ENCODE measurements at places on chromosomes 4 and X.

GRCh38 chr4:24777536-24778463, 17.6 kb upstream of the SOD3 start:
- DNase-seq, result no peak

GRCh38 chrX:106718709-106719108, 7.8 kb upstream of the RNF128 start:
- no peak for DNase-seq

DNA sequence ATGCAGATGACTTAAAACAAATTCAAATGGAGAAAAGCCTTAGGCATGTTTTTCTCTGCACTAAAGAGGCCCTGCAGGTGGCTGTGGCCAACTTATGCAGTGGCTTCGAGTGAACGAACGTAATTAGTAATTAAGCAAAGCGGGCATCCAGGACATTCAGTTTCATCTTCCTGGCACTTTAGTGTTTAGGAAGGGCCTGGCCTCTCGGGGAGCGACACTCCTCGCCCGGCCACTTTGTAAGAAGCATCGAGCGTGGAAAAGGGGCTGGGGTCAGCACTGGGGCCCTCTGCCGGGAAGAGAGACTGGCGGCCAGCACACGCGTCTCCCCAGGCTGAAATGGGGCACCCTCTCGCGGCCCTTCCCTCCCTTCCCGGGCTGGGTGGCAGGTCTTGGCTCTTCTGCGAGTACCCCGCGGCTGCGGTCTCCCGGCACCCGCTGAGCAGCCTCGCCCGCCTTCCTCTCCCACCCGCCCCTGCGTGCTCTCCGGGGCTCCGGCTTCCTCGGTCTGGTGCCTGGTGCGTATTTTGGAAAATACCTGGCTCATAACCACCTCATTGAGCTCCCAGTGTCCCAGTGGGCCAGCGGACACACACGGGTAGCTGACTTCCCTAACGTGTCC, 677 bp upstream of the CYP4V2 start:
- peak; percentile 13 for DNase-seq

GRCh38 chrX:13014111-13015096, 30.0 kb downstream of the FAM9C start:
- no peak for DNase-seq

GRCh38 chrX:70470850-70471289, 26.2 kb downstream of the DLG3 start:
- DNase-seq, result no peak

- DNase-seq, result no peak
Measured at GRCh38 chr4:71599578-71599977, 184.3 kb downstream of the GC start.

DNA sequence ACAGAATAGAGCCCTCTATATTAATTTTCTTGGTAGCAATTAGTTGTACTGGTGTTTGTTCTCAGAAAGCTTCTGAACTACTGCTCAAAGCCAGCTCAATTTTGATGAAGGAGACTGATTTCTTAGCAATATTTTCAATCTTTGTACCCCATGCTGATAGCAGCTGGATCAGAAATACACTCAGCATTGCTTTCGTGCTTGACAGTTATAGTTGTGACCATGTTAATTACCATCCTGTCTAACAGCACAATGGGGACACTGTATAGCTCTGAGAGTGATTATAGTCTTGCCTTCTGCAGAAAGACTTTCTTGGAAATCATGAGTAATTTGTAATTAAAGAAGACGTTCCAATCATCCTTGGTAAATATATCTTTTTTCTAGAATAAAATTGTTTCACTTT, 79.7 kb upstream of the GNPDA2 start:
- DNase-seq, result peak; percentile 9

DNA sequence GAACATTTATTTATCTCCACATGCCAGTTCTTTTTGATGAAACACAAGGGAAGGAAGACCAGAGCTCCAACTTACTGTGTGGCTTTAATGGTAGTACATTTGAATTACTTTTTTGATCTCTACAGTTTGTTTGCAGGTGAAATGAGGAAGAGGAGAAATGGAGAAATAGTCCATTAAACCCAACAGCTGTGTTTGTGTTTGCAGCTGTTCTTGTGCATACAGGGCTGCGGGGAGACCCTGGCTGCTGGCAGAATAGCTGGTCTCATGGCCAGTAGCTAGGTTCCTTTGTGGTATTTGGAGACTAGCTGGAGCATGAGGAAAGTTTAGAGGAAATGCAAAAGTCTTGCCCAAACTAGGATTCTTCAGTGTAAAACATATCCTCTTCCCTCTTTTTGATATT, 374.8 kb downstream of the GPAT3 start:
- no peak for DNase-seq

DNA sequence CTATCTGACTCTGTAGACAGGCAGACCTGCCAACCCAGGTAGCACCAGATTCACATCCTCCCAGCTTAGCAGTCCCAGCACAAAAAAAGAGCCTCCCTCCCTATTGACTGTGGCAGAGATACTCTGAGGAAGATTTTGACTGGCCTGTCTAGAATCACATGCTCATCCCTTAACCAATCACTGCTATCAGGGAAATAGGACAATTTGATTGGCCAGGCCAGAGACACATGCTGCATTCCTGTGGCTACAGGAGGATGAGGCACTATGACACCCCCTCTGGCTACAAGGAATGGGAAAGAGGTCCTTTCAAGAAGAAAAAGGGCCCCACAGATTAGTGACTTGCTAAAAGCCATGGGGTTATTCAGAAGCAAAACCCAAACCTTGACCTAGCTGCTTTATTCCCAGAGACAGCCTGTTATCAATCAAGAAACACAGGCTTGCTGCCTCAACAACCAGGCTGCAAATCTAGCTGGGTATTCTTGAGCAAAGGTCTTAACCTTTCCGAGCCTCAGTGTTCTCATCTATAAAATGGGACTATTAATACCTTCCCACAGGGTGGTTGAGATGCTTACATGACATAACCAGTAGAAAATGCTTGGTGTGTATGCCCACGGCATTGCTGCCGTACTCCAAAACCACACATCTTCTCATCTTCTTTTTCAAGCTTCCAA, 147.6 kb downstream of the BCOR start:
- DNase-seq, result no peak

- no peak for DNase-seq
Measured at GRCh38 chr4:164756686-164757085, 2.8 kb downstream of the SMIM31 start.

DNA sequence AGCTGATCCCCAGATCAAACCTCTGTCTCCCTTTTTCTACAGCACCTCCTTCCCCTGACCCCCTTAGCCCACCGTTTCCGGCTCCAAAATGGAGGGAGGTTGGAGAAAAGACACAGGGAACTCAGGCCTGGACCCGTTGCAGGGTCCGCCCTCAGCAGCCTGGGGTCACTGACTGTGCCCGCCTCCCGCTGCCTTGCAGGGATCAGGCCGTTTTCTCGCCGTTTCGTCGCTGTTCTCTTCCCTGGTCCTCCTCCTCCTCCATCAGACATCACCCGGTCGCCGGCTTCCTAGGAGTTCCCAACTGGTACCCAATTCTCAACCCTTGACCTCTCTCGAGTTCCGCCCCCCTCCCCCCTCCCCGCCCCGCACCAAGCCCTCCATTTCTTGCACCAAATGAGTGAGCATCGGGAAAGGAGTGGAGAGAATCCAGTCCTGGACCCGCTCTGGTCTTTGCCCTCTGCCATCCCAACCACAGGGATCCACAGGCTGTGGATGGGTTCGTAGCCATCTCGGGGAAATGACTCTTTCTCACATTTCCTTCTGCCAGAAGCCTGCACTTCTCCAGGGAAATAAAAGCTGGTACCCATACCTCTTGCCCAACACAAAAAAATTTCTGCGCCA, 493 bp downstream of the TCEAL5 start:
- DNase-seq, result peak; percentile 26

DNA sequence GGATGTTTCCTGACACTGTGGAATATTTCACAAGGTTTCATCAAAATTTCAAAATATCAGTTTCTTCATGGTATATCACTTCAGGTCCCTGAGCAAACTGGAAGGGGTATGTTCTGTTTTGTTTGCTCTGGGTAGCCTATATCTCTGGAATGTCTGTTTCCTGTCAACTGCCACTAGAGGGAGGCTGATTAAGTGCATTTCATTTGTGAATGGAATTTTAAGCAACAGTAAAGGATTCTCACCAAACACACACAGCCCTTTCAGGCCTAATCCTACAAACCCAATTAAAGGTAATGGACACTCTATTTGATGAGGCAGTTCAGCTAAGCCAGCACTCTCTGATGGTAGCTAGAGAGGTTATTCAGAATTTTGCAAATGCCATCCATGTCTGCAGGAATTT, 307.1 kb downstream of the TEX13A start:
- DNase-seq, result peak; percentile 3

DNA sequence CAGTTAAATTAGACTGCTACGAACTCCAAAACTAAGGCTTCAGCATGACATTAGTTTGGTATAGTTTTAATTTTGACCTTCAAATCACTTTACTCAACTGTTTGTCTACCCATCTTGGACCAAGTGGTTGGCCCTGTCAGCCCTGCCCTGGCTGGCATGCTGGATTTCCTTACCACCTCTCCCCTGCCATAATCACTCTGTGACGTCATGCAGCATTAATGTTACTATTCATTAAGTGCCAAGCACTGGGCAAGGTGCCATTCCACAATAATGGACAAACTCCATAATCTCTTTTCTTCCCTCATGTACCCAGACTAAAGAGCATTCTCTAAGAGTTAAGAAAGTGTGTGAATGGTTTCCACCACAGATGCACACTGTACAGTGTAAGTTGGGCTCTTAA, 277.0 kb upstream of the INTU start:
- no peak for DNase-seq

DNA sequence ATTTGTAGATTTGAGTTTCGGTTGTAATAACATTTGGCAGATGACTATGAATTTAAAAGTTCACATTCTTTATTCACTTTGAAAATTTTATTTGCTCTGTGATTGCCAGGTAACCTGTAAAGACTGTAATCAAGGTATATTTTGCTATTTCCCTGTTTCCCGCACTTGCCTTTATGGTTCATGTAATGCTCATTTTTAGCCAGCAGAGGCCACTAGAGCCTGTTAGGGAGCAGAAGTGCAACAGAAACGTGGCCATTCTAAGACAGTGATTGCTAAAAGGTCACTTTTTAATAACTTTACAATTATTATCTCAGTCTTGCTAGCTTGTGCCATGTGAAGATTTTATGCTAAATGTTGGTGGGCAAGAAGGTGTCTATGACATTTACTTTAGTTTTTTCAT, 12.4 kb downstream of the YIPF6 start:
- peak; percentile 9 for DNase-seq

GRCh38 chrX:70196961-70197720, 19.9 kb downstream of the DGAT2L6 start:
- peak; percentile 14 for DNase-seq

DNA sequence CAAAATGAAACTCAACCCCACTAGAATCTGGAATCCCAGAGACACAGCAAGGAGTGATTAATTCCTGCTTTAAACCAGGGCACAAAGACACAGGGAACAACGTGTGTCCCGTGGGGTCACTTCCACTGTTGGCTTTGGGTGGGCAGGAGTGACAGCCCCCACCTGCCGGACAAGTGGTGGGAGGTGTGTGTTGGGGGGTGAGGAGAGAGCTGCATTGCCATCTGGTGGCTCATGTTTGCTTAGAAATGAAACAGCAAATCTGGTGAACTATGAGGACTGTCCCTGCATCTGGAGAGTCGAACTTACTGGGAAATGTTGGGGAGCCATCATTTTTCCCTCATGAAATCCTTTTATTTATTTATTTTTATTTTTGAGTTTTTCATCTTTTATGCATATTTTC, 75.9 kb upstream of the AFAP1 start:
- DNase-seq, result no peak

GRCh38 chr4:85151786-85152185, 185.3 kb upstream of the WDFY3 start:
- DNase-seq, result no peak

- DNase-seq, result no peak
Measured at GRCh38 chrX:17042037-17042436, 95.6 kb downstream of the REPS2 start.

DNA sequence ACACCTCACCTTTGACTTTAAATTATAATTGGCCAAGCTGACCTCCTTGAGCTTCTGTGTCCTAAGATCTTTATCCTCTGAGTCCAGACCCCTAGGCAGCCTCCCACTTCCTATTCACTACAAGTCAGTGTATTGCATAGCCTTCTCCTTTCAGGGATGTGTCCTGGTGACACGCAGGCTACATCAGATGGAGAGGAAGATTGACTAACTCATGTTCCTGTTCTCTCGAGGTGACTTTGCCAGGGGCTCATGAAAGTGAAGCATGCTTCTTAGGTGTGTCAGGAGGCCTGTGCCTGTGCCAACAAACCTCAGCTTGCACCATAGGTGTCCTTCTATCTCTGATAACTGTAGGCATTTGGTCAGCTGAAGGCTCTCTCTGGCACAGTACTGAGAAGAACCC, 195.7 kb upstream of the HS3ST1 start:
- DNase-seq, result no peak

DNA sequence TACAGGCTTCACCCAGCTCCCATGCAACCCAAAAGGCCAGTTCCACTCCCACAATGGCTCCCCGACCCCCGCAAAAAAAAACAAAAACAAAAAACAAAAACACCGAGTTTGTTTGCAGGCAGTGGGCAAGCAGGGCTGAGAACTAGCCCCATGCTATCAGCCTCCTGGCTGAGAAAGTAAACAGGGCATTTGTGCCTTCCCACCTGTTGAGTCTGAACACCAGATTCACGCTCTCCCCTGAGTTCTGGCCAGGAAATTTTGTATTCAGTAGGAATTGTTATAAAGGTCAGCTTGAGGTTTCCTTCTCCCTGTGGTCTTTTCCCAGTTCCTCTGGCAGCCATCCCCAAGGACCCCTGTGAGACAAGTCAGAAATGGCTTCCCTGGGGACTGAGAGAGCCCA, 1066.5 kb downstream of the GLUD2 start:
- no peak for DNase-seq

DNA sequence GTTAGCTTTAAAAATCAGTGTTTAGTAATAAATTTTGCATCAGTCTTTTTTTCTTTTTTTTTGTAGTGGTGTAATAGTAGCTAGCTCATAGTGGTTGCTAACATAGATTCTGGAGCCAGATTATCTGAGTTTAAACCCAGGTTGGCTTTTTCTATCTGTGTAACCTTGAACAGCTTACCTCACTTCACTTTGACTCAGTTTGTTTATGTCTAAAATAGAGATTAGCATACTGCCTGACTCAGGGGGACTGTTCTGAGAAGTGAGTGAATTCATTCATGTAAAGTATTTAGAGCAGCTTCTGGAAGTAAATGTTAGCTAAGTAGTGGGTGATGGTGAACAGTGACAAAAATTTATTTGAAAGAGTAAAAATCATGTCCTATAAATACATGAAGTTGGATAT, 32.9 kb downstream of the CPEB2 start:
- DNase-seq, result no peak

- DNase-seq, result no peak
Measured at GRCh38 chrX:51922561-51922960, 29.1 kb downstream of the MAGED1 start.

GRCh38 chr4:154010371-154010770, 221.5 kb upstream of the SFRP2 start:
- no peak for DNase-seq

GRCh38 chr4:100511896-100512295, 5.9 kb downstream of the EMCN start:
- no peak for DNase-seq

GRCh38 chrX:136200466-136200865, 50.7 kb downstream of the MAP7D3 start:
- no peak for DNase-seq
